ENCODE measurements at places on chromosomes 6 and 20. TPM values are rescaled to one million over a fixed set of nuclear protein-coding genes. Genes with fewer than 3 reads are reported as not detected.

GRCh38 chr6:31972709-31973350, 892 bp upstream of the DXO start:
- H3K27ac ChIP-seq: peak overlapping the region; percentile 93
- H3K4me1 ChIP-seq: peaks cover 8% of the 10 kb centered on the region
- DNase-seq: peak; percentile 25
- H3K27me3 ChIP-seq: no peaks in the 10 kb centered on the region
- peaks cover 27% of the 10 kb centered on the region for H3K36me3 ChIP-seq

The MLIP gene
- 0.16 TPM for polyA plus RNA-seq

DNA sequence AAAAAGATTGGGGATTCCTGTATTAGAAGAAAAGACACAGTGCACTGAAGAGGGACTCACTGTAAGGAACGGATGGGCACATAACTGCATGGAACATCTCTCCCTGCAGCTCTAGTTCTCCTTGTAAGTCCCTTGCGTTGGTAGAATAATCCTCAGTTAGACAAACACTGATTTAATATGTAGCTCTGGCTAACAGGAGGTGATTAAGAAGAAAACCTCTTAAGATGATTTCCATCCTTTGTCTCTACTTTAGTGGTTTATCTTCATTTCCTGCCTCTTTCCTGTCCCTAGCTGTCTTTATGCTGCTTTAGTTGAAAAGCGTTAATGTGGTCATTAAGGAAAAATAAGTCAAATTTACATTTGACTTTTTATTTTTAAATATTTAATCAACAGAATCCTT, 86.6 kb downstream of the SLC16A10 start:
- no peak overlapping the region for H3K27ac ChIP-seq
- H3K4me1 ChIP-seq: no peaks in the 10 kb centered on the region
- no peak overlapping the region for H3K4me3 ChIP-seq
- H3K27me3 ChIP-seq: no peaks in the 10 kb centered on the region
- no peak for DNase-seq

DNA sequence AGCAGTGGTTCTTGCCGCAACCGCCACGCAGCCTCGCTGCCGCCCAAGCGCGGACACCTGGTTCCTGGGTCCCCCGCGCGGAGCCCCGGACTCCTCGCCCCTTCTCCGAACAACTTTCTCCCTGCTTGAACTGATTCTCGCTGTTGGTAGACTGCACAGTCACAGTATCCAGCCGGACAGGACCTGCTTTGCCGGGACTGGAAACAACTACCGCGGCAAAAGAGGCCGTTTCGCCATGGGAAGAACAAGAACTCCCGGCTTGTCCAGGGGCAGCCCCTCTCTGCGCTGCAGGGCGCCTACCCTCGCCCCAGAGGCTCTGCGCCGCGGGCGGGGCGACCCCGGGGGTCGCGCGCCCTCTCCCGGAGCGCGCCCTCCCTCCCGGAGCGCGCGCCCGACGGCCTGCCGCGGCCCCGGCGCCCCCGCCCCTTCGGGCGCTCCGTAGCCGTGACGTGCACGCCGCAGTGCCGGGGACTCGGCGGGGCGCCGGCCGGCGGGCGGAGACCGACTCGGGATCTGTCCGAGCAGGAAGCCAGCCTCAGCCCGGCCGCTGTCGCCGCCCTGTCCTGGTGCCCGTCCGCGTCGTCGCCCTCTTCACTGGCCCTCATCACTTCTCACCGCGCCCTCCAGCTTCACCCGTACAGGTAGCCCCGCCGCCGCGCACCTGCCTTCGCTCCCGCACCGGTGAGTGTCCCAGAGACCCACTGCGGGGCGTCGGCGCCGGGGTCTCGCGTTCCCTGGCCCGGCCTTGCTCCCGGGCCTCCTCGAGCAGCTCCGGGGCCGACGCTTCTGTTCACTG, at the start of gene MYO6:
Gene MYO6 (plus strand): TSS at position 497 of the 796 bp plus-strand sequence. CDS start 68,309 bp downstream, outside the sequence.
- peak; percentile 86 for DNase-seq
- no peaks in the 10 kb centered on the region for H3K36me3 ChIP-seq
- peak within 1 kb of the TSS; percentile 86 for H3K27ac ChIP-seq
- no peaks in the 10 kb centered on the region for H3K4me1 ChIP-seq
- H3K27me3 ChIP-seq: no peaks in the 10 kb centered on the region

The ADGRF5 gene
- 78.0 TPM for polyA plus RNA-seq

- no peaks in the 10 kb centered on the region for H3K4me1 ChIP-seq
- no peak overlapping the region for H3K4me3 ChIP-seq
- H3K27me3 ChIP-seq: no peaks in the 10 kb centered on the region
- no peak overlapping the region for H3K27ac ChIP-seq
Observed at GRCh38 chr6:99490608-99491007, 24.6 kb downstream of the USP45 start.
